MG63 (cell line): ENCODE measurements at places on chromosomes 5 and 9. TPM values are rescaled to one million over a fixed set of nuclear protein-coding genes. Genes with fewer than 3 reads are reported as not detected.

- DNase-seq: no peak
Measured at GRCh38 chr9:82313697-82314096, 325.1 kb downstream of the SPATA31D1 start.

Gene COL23A1
- total RNA-seq: 89.5 and 107 TPM in 2 replicates

- no peak for DNase-seq
Measured at GRCh38 chr5:143501310-143502044, 98.0 kb upstream of the NR3C1 start.

GRCh38 chr9:117409321-117409720, 5.5 kb downstream of the ASTN2 start:
- no peak for DNase-seq

Gene FST
- 114 and 131 TPM in 2 replicates for total RNA-seq

Gene GRM6
- not detected in 2 replicates for total RNA-seq
